ENCODE measurements at places on chromosomes 2 and 18.

GRCh38 chr18:62898359-62898758 is 183.0 kb downstream of the PHLPP1 start:
- no peak for DNase-seq

DNA sequence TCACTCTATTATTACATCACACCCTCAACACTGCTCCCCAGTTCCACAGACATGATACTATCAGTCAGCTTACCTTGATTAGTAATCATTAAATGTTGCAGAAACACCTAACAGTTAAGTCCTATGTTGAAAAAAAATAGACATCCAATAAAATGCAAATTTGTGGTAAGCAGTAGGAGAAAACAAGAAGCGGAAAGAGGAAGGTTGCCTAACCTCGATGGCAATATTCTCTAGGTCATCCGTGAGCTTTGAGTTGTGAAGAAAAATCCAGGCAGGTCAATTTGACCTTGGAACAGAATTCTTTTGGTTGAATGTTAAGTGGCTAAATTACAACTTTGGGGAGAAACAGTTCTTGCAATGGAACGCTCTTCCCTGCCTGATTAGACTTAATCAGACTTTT is 264.4 kb downstream of the AFF3 start:
- no peak for DNase-seq

DNA sequence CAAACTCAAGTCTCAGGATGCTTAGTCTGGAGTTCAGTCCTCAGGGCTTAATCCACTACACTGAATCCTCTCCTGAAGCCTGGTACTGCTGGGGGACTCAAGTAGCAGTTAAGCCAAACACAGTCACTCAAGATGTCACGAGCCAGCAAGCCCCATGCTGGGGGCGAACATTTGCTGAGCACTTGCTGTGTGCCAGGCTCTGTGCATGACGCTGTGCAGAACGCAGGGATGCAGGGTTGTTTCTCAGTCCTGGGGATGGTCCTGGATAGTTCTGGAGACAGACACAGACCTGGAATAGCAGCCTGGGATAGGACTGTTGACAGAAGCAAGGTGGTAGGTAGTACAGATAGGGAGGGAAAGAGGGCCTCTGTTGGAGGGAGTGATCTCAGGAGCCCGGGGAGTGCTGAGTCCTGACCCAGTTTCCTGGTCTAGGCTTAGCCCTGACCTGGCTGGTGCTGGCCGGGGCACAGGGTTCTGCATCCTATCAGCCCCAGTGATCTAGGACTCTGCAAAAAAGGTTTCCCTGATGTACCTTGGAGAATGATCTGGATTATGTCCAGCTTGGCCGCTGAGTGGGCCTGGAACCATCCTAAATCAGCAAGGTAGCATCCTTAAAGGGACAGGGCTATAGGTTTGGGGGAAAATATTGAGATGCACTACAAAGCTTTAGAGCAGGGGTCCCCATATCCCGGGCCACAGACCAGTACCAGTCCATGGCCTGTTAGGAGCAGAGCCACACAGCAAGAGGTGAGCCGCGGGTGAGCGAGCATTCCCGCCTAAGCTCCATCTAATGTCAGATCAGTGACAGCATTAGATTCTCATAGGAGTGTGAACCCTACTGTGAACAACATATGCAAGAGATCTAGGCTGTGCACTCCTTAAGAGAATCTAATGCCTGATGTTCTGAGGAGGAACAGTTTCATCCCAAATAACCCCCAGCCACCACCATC is 54.7 kb upstream of the OTOF start:
- DNase-seq, result no peak

DNA sequence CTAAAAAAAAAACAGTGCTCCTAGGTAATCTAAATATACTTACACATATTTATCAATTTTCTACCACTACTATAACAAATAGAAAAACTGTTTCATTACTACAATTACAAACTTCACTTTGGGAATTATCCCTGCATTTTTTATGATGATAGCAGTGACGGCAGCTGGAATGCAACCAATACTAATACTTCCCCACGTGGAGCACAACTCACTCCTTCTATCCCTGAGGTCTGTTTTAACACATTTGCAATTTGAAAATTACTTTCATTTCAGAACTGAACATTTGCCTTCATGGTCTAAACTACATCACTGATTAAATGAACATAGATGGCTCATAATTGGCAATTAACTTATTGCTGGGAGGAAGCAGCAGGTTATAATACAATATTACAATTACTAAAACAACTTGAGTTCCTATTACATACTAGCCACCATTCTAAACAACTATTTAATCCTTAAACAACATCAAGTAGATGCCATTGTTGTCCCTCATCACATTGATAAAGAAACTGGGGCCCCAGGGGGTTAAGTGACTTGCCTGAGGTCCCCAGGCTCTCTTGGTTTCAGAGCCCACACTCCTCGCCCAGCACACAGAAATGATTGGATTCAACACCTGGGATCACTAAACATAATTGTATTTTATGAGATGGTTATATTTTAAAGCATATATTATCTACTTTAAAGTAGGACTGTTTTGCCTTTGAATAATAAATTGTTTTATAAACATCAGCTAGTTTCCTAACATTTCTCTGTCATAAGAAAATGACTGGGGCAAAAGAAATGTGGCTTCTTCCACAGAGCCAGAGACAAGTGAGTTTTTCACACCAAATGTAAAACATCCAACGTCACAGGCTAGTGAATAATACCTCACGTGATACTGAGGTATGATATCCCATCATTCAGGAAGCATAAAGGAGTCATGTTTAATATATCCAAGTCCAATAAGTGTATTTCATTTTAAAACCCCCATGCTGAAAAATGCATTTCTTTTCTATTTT is 6.2 kb downstream of the COLEC12 start:
- no peak for DNase-seq

DNA sequence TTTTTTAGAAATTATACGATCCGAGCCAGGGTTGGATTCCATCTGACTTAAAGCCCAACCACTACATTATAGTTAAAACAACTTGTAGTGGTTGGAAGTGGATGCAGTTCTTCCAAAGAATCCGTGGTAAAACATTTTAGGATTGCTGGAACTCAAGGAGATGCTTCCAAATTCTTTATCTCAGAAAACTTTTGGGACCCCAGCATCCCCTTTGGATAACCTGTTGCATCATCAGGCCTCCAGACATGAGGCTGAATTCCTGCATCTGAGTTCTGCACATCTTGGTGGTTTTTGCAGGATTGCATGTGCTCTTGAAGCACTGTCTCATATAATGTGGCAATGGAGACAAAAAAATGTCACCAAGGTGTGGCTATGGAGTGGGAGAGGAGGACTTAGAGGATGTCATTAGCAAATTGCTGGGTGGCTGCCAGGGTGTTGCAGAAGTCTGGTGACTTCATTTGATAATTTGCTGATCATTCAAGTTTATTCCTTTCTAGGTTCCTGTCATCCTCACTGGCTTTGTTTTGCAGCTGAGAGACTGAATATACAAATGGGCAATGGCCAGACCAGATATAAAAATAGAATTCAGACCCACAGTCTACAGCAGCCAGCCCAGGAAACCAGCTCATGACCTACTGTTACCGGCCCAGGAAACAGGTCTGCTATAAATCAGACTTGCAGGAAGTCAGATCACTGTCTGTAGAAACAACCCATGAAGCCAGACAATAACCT is 207.7 kb downstream of the BCL2 start:
- DNase-seq, result no peak

DNA sequence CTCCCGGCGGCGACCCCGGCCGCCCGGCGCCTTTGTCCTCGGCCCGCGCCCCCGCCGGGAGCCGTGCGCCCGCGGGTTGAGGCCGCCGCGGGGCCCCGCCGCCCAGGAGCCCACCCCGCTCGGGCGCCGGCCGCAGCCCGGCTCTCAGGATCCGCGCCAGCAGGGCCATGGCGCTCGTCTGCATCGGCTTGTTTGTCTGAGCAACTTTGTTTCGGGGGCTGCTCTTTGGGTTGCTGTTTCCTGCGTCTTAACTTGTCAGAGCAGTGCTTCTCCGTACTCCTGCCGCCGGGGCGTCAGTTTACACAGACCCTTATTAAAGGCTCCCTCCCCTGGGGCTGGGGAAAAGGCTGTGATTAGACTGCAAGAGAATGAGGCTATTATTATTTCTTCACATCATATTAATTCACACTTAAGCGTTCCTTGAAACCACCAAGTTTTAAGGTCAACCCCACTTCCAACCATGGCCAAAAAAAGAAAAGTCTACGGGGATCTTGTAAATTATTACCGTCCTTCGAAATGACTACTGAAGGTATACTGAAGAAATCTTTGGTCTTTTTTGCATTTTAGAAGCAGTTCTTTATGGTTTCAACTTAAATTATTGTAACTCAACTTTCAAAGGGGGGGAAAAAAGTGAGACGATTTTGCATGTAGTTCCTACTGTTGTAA is at the start of gene CYP27C1:
TSS of gene CYP27C1 (minus strand) at position 198 of the 666 bp plus-strand sequence. CDS start at position 169, 29 bp downstream.
- no peak for DNase-seq

GRCh38 chr18:48108136-48108535 is 177.7 kb upstream of the SMAD2 start:
- no peak for DNase-seq

GRCh38 chr2:37325625-37326071 is 1.0 kb upstream of the PRKD3 start:
- DNase-seq, result no peak

DNA sequence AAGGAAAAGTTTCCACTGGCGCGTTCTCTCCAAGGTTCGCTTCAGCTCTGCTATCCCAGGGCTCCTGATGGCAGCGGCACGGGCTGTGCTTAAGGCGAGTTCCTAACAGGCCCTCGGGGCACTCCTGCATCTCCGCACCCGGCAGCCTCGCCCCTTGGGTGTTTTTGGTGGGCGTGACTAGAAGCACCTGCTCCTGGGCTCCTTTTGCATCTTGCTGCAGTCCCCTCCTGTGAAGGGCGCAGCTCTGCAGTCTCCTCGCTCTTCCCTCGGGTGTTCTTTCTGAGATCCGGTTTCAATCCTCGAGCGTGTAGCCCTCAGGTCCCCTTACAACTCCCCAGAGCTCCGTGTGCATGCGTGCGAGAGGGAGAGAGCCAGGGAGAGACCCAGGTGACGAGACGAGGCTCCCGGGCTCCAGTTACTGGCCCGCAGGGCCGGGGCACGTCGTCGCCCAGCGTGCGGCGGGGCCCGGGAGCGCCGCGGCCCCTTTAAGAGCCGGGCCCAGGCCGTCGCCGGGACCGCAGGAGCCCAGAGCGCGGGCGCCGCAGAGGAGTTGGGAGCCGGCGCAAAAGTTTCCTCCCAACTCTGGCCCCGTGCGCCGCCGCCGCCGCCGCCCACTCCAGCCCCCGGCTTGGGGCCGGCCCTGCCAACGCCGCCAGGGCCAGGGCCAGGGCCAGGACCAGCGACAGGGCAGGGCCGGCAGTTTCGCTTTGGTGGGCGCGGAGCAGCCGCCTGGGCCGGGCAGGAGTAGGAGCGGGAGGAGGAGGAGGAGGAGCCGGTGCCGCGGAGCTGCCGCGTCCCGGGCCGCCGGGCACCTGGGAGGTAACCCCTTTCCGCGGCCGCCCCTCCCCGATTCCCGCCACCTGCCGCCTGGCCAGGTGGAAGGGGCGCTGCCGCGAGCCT is at the start of gene PARD3B:
TSS of gene PARD3B (plus strand) at position 515 of the 900 bp plus-strand sequence. CDS start 525 bp downstream, outside the sequence.
- DNase-seq, result no peak

DNA sequence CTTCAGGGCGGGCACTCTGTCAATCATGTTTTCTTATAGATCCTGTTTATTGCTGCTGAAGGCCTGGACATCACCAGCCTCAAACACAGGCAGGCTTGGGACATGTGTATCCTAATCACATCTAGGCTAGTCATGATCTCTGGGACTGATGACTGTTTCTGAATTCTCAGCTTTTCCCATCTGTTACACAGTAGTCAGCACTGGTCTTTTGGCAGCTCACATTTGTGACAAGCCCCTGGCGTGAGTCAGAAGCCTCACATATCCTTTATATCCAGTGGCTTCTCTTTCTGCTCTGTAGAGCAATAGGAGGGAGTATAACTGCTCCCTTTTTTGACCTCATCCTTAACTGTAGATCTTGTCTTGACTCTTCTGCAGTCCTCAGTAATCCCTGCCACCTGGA is 4.5 kb downstream of the SEMA4F start:
- DNase-seq, result no peak

GRCh38 chr2:45748239-45748638 is 96.8 kb downstream of the PRKCE start:
- no peak for DNase-seq
